ENCODE measurements at places on chromosomes 6 and 20.

GRCh38 chr20:53891306-53891894, 179.0 kb downstream of the BCAS1 start:
- DNase-seq, result no peak

GRCh38 chr6:106885679-106886078, 88.8 kb downstream of the CD24 start:
- DNase-seq, result no peak

DNA sequence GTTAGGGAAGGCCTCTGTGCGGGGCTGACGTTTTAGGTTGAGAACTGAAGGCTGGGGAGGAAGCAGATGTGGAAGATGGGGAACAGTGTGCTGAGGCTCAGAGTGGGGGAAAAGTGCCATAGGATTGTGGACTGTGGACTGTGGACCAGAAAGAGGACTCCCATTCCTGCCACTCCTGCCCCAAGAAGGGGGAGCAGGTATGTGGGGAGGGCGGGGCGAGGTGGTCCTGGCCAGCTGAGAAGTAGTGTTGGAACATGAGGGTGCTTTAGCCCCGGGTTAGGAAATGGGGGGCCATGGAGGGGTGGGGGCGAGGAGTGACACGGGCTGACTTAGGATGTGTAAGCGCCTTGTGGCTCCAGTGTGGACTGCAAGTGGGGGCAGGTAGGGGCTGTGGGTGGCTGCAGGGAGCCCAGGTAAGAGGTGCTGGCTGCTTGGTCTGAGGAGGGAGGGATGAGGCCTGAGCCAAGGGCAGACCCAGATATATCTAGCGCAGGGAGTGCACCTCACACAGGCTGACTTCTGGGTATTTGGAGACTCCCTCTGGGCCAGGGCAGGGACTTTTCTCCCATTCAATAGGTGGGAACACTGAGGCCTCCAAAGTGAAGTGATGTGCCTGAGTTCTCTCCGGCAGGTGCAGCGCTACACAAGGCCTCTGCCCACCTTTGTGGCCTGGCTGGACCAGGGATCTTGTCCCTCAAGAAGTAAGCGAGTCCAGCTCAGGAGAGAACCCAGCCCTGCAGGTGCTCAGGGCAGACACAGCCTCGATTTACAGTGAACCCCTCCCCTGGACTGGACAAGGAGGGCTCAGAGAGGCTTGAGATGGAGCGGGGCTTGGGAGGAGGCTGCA, 76.6 kb upstream of the TOX2 start:
- no peak for DNase-seq

DNA sequence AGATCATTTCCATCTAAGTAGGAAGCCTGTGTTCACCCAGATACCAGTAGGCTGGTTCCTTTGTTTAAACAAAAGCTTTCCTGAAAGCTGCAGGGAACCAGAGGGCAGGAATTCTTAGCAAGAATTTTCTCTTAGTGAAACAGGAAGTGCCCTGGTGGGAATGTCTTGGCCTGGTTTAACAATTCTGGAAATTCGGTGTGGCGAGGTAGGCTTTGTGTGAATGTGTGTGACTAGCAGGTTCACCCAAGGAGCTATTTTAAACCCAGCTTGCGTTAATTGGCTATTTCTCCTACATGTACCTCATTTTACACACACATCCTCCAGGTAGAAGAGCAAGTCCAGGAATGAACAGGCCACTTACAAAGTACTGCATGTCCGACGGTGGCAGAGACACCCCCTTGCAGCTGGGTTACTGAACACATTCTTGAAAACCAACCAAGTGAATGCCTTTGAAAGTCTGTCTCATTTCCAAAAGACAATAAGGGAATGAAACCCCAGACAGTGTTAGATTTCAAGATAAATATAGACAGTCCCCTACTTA, 64.6 kb downstream of the GFOD1 start:
- DNase-seq, result no peak

- no peak for DNase-seq
These were observed 14.8 kb downstream of the DSTN start for GRCh38 chr20:17584689-17585088.

DNA sequence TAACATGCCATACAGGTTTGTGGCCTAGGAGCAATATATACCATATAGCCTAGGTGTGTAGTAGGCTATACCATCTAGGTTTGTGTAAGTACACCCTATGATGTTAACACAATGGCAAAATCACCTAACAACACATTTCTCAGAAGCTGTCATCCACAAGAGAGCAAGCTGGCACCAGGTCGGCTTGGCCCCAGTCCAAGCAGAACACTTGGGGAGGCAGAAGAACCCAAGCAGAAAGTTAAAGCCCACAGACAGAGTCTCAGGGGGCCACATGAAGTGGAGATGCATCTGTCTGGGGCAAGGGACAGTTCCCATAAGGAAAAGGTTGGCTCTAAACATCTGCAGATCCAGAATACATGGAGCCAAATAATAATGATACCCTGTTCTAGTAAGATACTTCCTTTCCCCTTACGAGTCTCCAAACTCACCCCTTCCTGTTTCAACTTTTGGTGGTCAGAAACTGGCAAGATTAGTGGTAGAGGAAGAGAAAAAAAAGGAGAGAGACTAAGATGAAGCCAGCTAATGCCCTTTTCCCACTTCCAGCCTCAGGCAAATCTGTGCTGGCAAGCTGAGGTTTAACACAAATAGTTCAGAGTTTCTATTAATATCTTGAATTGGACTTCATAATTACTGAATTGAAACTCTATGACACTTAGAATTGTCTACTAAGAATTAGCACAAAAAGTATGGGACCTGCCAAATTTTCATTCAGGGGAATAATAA, 29.5 kb downstream of the TCF21 start:
- DNase-seq, result no peak

DNA sequence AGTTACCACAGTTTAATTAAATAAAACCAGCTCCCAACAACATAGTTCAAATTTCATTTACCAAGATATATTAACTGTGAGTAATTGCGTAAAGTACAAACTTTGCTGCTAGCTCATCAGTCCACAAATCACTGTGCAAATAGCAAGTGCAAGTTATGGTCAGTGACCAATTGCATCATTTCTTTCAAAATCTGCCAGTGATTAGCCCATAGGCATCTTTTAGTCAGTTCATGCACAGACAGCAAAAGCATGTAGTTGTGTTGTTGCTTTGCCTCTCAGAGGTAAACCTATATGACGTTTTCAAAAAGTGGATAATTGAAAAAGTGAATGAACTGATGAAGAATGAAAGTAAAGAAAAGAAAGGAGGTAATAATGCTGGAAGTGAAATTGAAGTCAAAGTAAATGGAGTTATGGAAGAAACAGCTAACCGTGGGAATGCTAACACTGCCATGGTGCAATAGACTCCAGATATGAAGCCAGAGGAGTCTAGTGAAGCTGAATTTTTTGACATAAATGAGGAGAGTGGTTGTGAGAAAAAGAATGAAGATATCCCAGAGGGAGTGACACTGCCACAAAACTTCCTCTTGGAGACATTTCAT, 36.5 kb downstream of the ENPP1 start:
- DNase-seq, result no peak

- no peak for DNase-seq
These were observed 30.8 kb upstream of the COL19A1 start for GRCh38 chr6:69835414-69836179.

- DNase-seq, result no peak
These were observed 3.4 kb downstream of the BAK1 start for GRCh38 chr6:33576668-33577067.

DNA sequence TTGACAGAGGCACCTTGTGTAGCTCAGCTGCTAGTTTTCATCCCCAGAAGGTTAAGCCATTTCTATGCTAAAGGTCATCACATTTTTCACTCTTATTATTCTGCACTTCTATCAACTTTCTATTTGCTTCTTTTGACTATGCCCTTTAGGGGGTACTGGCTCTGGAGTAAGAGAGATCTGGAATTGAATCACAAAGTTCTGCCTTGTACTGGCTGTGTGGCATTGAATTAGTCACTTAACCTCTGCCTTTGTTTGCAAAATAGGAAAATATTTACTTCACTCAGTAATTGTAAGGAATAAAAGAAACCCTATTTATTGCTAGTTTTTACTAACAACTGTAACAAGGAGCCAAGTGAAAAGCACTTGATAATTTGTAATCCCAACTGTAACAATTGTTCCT, 56.8 kb upstream of the MTRF1L start:
- no peak for DNase-seq

- no peak for DNase-seq
These were observed 15.2 kb downstream of the FAM210B start for GRCh38 chr20:56373942-56374341.

- DNase-seq, result no peak
These were observed 177.3 kb downstream of the PRL start for GRCh38 chr6:22119500-22119899.

- no peak for DNase-seq
These were observed 104.3 kb upstream of the MRPS10 start for GRCh38 chr6:42321976-42322375.

All from D721Med (cell line).